ENCODE measurements at places on chromosomes 2 and 18.

GRCh38 chr2:101732199-101732598 is 34.7 kb downstream of the MAP4K4 start:
- DNase-seq, result no peak

- DNase-seq, result no peak
These were observed 753.0 kb downstream of the CNTNAP5 start for GRCh38 chr2:124778076-124778475.

DNA sequence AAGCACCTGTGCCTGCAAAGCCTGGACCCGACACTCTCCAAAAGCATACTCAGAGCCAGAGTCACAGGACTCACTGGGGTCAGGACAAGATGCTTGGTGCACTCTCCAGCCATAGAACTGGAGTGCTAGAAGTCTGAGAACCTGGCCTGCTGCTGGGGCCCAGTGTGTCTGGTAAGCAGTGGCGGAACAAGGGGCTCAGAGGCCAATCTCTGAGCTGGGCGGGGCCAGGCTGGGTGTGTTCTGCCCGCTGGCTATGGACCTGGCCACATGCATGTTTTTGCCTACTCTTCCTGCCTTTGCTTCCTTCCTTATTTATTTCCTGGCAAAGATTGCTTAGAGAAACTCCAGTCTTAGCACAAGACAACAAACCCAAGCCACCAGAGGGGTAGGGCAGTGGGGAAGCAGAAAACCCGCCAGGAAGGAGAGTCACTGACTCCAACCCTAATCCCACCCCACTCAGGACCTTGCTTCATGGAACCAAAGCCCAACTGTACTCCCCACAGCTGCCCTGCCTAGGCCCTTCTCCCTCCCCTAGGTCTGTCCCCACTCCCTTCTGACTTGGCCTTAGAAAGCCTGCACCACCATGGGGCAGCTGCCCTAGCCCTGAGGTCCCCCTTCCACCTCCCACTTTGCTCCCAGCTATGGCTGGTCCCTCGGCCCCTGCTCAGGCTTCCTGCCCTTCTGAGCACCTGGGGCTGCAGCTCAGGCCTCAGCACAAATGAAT is 315.5 kb downstream of the CELF4 start:
- DNase-seq, result no peak

- no peak for DNase-seq
These were observed 89.4 kb downstream of the PID1 start for GRCh38 chr2:229181641-229182040.

DNA sequence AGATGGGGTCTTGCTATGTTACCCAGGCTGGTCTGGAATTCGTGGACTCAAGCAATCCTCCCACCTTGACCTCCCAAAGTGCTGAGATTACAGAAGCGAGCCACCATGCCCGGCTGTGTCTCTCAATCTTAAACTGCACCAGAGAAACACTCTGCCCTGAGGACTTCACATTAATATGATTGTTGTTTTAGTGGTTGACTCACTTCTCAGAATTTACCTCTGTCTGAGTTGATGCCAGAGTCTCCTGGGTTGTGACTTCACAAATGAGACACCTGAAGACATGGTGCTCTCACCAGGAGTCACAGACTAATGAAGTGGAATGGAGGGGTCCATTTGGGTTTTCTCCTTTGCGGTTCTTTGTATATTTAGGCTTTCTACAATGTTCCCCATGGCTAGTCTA is 61.0 kb upstream of the TGIF1 start:
- DNase-seq, result no peak
